ENCODE measurements at places on chromosomes 2 and 18.

DNA sequence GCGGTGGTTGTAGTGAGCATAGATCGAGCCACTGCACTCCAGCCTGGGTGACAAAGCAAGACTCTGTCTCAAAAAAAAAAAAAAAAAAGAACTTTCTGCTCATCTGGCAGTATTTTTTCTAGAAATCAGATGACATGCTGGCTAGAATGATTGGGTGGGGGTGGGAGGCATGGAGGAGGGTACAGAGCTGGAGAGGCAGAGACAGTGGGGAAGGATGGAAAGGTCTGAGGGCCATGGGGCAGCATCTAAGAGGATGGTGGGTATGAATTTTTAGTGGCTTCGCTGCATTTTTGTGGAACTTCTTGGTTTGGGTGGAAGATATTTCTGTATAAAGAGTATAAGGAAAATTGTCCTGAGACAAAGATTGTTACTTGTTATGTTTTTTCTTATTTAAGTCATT lies 23.3 kb downstream of the ARMC9 start:
- DNase-seq = no peak

- DNase-seq = no peak
Observed at GRCh38 chr2:13006426-13006825, 289.7 kb downstream of the TRIB2 start.

DNA sequence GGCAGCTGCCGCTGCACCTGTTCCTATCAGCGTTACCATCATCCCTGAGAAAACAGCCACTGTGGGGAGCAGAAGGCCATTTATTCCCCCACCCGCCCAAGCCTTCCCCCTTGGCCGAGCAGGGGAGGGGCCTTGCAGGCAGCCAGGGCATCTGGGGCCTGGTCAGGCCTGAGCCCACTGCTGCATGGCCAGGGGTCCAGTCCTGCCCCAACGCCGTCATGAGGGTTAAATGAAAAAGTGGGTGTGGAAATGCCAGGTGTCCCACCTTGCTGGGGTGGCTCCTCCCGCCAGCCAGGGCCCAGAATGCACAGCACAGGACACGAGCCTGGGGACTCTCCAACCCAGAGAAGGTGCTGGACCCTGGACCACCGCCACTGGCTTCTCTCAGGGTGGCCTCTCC lies 14.2 kb downstream of the ANO7 start:
- no peak for DNase-seq

DNA sequence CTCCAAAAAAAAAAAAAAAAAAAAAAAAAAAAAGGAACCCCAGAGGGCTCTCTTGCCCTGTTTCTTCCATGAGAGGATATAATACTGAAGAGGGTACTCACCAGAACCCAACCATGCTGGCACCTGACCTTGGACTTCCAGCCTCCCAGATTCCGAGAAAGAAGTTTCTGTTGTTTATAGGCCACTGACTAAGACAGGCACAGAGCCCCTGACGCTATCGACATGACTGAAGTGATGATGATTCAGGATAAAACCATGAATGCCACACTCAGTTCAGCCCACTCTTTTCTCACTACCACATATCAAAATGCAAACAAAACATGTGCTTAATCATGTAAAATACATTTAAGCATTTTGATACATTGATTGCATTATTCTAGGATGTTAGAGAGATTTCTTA lies 66.1 kb upstream of the CDCA7 start:
- DNase-seq = no peak

GRCh38 chr2:8315531-8316165 lies 366.2 kb upstream of the ID2 start:
- DNase-seq = no peak

DNA sequence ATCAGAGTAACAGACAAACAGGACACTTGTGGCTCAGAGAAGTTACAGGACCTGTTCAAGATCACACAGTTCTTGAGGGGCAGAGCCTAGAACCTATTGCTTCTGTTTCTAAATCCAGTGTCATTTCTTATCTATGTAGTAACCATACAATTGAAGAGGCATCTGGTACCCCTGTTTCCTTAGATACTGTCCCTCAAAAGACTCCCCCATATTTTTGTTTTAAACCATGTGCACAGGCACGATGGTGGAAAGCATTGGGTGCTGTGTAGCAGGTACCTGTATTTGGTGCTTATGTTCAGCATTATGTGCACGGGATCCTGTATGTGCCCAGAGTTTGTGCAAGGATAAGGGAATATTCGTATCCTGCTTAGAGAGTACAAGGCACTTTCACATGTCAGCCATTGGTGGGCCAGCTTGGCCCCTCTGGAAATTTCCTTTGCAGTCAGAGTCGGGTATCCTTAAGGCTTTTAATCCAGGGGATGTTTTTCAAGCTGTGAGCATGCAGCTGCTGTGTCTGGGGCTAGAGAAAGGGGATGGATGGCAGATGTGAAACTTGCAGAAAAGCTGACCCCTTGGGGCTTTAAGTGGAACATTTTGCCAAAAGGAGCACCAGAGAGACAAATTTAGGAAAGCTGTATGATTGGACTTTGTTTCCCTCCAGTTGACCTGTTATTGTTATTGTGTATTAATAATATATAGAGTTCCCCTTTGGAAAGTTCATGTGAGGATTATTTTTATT lies 2.1 kb downstream of the LBH start:
- DNase-seq = no peak

DNA sequence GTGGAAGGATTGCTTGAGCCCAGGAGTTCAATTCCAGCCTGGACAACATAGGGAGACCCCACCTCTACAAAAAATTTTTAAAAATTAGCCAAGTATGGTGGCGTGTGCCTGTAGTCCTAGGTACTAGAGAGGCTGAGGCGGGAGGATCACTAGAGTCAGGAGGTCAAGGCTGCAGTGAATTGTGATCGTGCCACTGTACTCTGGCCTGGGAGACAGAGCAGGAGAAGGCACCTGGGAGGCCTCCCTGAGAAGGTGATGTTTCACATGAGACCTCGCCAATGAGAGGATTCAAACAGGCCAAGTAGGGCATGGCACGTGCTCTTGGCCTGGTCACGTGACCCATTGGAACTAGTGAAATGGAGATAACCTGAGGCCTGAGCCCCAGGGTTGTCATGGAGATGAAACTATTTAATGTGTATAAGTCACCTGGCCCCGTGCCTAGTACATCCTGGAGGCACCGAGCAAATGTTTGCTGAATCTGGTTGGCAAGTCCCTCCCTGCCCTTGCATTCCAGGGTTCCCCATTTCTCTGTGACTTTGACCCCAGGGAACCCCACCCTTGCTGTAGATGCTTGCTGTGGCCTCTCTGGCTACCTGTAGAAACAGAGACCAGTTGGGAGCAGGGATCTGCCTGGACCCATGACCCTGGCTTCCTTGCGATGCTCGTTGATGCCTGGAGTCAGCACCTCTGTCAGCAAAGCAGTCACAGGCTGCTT lies 26.1 kb upstream of the ROCK2 start:
- DNase-seq = no peak

Data from naive B cell (primary cell).